NCI-H2029 (cell line): ENCODE measurements at places on chromosomes 16 and 17.

GRCh38 chr16:86319585-86320236 is 190.6 kb upstream of the FOXF1 start:
- DNase-seq, result no peak

GRCh38 chr17:16929757-16930520 is 42.0 kb downstream of the TNFRSF13B start:
- DNase-seq, result no peak

GRCh38 chr16:85500220-85500619 is 112.9 kb upstream of the GSE1 start:
- no peak for DNase-seq

DNA sequence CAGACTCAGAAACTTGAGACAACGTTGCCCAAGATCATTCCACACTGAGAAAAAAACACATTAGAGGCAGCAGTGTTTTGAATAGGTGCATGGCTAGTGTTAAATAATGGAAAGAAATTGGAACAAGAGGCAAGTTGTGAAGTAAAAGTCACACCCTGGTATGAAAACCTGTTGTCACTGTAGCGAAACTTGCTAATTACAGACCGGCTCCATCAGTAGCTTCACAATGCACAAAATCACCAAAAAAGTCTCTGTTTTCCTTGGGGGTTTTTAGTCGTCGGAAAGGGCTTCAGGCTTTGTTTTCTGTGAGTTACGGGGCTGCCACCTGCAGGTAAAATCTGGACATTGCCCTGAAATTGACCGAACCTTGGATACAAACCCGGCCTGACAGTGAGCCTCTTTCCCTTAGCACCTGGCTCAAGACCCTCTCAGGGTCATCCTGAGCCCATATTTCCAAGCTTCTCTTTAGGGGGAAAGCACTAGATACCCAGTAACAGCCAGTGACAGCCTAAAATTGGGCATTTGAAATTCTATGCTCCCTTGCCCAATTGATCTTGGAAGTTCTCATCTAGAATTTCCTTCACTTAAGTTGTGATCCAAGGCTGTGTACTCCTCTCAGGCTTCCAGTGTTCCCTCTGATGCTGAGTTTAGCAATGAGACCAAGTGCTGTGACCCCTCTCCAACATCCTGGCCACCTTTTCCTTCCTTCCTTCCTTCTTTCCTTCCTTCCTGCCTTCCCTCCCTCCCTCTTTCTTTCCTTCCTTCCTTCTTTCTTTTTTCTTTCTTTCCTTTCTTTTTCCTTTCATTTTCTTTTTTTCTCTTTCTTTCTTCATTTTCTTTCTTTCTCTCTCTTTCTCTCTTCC is 7.2 kb upstream of the GRB2 start:
- peak; percentile 33 for DNase-seq

DNA sequence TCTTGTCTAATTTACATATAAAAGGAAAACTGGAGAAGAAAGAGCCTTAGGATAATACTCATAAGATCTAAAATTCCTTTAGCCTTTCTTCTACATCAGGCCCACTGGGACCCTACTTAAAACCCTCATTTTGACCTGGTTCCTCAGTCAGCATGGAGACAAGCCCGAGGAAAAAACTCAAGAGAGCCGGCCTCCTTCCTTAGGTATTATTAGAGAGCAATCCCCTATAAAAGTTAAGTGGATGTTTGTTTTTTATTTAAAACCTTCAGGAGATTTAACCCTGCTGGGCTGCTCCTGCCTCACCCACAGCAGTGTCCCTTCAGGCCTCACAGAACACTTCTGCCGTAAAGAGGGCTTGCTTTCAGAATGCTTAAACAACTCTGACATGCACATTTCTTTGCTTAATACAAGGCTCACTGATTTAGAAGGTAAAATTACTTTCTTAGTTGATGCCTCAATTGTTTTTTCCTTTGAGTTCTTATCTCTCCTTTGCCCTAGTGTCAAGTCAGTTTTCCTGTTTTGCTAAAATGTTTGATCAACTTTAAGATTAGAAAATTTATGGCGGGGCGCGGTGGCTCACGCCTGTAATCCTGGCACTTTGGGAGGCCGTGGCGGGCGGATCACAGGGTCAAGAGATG is 145.6 kb upstream of the TBX2 start:
- DNase-seq, result no peak
